ENCODE measurements at places on chromosomes 1 and 21.

DNA sequence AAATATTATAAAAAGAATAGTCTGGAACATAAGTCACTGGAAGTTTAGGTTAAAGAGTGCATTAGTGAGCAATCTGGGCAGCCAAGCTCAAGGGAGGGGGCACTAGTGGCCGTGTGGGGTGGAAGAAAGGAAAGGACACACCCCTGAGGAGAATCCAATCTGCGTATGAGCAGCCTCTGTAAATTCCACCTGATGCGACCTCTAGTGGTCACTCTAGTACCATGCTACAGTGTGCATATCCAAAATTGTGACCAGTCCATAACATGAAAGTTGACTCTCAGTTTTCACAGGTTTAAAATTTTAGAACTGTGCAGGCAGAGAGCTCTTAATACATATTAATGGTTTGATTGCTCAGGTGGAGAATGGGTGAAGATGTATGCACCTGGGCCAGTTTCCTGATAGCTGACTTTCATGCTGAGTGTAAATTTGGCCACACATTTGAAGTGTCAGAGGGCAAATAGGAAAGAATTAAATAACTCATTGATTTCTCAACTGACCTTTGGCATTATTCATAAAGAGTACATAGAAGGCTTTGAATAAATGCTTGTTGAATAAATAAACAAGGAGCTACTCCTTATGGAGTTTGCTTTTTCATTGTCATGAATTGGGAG lies 105.9 kb upstream of the C21orf91 start:
- no peak for DNase-seq

DNA sequence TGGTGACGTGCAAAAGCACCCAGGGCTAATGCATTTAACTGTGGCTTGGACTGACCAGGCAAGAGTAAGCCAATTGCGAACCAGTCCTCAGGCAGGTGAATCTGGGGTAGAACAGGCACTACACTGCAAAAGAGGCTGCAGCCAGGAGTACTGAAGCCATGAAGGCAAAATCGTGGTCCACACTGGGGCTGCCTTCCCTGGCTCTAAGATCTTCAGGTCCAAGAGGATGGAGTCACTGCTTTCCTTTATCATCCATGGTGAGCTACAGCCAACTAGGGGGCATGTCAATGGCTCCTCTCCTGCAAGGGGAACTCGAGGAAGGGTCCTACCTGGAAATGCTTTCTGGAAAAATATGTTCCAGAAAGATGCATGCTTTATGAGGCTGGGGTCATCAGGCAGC lies 100.6 kb upstream of the AJAP1 start:
- DNase-seq = no peak

GRCh38 chr1:162384116-162384515 lies 2.6 kb downstream of the C1orf226 start:
- no peak for DNase-seq

DNA sequence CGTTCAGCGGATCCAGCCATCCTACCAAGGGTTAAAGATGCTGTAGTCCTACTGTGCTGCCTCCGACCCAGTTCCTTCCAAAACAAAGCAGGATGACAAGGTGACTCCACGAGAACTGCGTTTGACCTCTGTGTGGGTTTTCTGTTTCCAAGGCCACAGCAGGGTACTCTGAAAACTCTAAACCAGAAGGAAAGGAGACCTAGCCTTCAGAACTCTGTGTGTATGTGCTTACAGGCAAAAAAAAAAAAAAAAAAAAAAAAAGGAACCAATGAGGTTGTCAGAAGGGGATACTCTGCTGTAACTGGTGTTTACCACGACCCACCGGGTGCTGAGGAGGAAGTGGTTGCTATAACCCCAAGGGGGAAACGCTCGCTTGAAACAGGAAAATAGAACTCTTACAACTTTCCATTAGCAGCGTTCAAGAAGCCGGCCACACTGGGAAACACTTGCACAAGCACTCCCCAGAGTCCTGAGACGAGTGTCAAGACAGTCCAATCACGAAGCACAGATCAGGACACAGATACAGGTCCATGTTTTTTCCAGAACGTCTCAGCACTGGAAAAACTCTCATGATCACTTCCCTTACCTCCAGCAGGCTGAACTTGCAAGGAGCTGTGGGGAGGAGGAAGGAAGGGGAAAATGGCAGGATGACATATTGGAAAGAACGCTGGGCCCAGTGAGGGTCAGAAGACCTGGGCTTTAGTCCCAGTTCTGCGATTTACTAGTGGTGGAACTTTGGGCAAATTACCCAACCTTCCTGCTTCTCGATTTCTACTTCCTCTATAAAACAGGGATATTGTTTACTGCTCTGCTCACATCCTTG lies 64.0 kb downstream of the ITPKB start:
- no peak for DNase-seq

DNA sequence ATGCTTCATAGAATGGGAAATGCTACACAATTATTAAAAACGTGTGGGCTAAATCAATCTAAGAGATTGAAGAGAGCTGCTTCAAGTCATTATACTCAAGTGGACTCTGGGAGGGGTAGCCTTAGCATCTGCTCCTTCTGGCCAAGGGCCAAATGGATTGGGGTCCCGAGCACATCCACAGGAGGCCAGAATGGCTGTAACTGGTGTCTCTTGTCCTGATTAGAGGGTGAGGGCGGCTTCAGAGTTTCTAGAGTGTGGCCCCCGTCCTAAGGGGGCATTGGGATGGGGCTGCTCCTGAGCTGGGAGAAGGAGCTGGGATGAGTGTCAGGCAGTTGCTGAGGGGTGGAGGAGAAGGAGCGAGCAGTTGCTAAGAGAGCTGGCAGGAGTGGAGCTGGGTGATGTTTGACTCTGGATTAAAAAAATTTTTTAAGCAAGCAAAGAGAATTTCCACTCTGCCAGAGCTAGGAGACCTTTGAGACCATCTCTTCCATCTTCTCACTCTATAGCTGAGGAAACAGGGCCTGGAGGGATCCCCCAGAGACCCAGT lies 71.3 kb upstream of the TLR5 start:
- DNase-seq = no peak

- no peak for DNase-seq
Measured at GRCh38 chr1:189434461-189434860, 1043.2 kb downstream of the BRINP3 start.

GRCh38 chr1:39652554-39652953 lies 13.1 kb upstream of the HEYL start:
- DNase-seq = no peak

- no peak for DNase-seq
Measured at GRCh38 chr1:44251989-44252671, 38.9 kb downstream of the DMAP1 start.

DNA sequence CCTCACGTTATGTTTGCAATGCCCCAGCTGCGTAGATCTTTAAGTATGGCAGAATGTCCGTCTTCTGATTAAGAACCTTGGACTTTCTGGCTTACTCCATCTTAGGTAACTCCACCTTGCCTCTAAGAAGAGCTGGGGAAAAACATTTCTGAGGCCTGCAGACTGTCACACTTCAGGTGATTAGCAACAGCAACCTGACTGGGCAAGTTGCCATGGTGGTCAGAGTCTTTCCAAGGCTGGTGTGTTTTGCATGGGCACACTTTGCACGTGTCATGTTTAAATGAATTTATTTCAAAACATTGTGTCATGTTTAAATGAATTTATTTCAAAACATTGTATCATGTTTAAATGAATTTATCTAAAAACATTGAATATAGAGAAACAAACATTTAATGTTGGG lies 811 bp downstream of the KPRP start:
- no peak for DNase-seq

DNA sequence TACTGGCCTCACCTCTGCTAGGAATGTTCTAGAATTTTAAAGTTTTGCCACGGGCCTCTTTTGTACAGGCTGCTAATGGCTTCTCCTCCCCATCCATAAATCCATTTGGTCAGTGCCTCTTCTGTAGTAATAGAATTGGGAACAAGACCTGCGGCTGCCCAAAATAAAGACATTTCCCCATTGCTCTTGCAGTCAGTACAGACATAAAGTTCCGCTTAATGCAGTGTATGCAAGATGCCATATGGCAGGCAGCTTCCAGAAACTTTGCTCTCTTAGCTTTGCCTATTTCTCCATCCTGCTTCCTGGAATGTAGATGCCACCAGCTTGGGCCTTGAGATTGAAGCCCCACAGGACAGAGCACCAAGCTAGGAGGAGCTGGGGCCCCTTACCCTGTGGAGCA lies 3.7 kb upstream of the SLC2A5 start:
- no peak for DNase-seq

DNA sequence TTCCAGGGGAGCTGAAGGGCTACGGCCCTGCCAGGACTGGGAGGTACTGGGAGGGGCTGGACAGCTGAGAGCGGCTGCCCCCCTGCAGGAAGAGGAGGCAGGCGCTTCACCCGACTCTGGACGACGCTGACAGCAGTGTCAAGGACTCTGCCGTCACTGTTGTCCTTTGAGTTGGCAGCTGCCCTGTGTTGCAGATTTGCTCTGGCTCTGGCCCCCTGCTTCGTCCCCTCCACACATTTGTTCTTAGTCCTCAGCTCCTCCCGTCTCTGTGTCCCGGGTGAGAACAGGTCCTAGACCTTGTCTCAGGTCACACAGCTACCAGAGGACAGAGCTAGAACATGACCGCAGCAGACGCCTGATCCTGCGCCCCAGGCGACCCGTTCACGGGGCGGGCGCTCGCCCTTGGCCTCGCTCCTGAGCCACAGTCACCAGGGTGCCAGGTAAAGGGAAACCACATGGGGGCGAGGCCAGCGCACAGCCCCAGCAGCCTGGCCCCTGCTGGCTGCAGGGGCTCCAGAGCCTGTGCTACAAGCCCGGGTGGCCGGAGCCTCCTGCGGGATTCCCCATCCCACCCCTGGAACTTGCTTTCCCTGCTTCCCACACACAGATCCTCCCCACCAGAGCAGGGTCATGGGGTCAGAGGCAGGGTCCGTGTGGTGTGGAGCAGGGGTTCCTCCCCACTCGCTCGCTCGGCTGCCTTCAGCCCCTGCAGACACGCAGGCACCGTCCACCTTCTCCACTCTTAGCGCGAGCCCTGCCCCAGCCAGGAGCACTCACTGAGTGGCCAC lies 10.7 kb upstream of the NPHP4 start:
- no peak for DNase-seq

DNA sequence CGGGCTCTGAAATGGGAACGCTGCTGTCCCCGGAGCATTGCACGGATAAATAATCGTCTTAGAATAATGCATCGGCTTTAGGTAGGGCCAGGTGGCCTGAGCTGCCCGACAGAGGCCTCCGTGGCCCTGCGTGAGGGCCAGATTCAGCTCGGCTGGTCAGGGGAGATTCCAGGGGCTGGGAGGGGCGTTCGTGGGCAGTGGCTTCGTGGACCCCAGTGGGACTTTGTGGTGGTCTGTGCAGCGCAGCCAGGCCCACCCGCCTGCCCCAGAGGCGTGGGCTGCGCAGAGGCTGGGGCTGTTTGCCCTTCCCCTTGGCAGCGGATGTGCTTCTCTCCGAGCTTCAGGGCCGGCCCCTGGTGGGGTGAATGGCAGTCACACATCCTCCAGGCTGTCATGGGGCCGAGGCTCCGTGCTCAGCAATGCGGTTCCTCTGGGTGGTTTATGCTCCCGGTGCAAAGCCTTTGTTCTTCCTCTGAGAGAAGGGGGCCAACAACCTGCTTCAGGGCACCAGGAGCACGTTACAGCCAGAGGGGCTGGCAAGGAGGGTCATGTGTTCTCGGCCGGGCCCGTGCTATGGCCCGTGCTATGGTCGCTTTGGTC lies 104.5 kb downstream of the PRDM16 start:
- no peak for DNase-seq

DNA sequence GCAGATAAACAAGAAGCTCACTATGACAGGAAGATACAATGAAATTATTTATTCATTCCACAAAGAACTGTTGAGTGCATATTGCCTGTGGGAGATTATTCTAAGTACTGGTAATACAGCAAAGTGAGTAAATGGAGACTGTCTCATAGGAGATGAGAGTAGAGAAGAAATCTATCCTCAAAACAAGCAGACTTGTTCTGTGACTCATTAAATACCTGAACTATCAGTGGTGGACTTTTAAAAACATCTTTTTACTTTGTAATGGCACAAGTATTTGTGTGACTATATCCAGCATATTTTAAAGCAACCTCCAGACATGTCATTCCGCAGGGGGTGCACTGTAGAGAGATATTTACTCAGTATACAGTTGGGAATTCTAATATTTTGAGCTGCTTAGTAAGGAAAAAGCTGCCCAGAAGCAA lies 259.2 kb downstream of the FMN2 start:
- no peak for DNase-seq

DNA sequence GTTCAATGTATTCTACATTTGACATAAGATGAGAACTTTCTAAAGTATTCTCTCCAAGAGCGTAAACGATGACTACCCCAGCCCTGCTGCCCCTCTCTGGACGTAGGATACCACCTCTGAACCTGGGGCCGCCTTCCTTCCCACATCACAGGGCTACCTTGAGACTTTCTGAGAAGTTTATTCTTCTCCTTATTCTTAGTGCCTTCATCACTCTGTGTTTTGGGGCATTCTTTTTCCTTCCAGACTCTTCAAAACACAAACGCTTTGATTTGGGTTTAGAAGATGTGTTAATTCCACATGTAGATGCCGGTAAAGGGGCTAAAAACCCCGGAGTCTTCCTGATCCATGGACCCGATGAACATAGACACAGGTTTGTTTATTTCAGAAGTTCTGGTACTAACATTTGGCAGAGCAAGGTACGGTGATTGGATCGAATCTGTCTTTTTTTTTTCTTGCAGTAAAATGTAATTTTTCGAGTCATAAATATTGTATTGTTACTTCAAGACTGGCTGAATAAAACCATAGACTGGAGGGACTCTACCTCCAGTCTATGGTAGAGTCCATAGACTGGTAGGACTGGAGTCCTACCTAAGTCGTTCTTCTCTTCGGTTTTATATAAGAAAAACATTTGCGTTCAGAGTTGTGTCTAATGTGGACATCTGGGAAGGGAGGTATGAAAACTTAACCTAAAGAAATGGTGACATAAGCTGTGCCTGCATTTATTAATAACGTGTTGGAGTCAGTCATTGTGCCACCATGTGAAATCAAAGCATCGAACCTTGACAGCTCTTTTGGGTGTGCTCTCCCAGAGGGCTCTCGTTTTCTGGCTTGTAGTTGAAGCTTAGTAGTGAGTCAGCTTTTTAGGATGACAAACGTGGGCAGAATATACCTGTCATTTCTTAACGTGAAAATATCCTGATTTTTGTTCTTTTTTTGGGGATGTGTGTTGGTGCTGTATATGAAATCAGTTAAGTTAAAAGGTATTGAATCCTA lies 1.2 kb downstream of the MAN1A2 start:
- DNase-seq = no peak

DNA sequence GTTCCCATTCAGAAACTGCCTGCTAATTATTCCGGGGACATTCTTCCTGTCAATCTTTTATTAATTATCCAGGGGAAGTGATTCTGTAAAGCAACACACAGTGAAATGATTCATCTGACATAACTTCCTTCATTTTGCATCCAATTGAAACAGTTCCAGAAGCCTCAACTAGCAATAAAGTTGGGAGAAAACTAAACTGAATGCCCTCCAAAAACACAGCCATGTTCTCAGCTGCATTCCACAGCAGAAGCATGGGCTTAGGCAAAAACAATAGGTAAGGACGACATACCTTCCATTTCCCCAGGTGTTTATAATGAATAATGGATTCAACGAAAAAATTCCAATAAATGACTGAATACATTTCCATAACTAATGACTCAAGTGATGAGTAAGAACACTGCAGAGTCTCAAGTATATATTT lies 36.9 kb upstream of the TARBP1 start:
- DNase-seq = no peak
